ENCODE measurements at places on chromosomes 7 and 10.

- DNase-seq: no peak
Observed at GRCh38 chr10:44010873-44011602, 362.4 kb upstream of the ZNF32 start.

- no peak for DNase-seq
Observed at GRCh38 chr7:44713680-44714335, 34.8 kb upstream of the ZMIZ2 start.

DNA sequence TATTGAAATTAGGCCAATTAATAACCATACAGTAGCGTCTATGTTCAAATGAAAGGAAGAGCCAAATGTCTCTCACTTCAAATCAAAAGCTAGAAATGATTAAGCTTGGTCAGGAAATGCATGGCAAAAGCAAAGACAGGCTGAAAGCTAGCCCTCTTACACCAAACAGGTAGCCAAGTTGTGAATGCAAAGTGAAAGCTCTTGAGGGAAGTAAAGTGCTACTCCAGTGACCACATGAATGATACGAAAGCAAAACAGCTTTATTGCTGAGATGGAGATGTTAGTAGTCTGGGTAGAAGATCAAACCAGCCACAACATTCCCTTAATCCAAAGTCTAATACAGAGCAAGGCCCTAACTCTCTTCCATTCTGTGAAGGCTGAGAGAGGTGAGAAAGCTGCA, 123.8 kb downstream of the TEX36 start:
- no peak for DNase-seq

DNA sequence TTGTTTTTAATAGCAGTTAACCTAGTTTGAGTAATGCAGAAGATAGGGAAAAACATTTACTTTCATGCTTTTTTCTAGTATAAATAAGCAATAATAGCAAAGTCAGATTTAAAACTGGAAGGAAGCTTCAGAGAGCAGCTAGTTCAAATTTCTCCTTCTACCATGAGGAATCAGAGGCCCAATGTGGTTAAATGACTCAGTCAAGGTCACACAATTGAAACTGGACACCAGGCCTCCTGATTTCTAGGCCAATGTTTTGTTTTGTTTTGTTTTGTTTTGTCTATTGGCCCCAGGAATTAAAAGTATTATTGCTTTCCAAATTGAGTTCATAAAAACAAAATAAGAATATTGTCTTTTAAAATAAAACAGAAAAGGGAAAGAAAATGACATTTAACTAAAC, 122.3 kb downstream of the TRIL start:
- no peak for DNase-seq

GRCh38 chr7:102261451-102261850, 25.2 kb upstream of the SH2B2 start:
- no peak for DNase-seq

DNA sequence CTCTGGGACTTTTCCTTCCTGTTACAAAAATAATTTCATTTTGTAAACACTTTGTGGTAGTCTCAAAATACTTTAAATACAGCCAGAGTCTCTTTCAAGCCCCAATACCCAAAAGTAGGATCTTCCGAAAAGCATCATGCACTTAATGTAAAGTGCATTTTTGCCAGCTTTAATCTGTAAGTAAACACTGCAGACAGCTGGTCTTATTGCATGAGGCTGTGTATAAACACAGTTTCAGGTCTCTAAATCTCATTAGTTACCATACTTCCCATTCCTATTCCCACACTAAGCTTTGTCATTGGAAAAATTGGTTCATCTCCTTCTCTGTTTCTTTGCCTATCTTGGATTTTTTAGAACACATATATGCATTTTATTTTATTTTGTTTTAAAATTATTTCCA, 87.6 kb upstream of the GNAI1 start:
- DNase-seq: no peak

- DNase-seq: no peak
Observed at GRCh38 chr7:123131556-123131955, 68.2 kb downstream of the SLC13A1 start.

DNA sequence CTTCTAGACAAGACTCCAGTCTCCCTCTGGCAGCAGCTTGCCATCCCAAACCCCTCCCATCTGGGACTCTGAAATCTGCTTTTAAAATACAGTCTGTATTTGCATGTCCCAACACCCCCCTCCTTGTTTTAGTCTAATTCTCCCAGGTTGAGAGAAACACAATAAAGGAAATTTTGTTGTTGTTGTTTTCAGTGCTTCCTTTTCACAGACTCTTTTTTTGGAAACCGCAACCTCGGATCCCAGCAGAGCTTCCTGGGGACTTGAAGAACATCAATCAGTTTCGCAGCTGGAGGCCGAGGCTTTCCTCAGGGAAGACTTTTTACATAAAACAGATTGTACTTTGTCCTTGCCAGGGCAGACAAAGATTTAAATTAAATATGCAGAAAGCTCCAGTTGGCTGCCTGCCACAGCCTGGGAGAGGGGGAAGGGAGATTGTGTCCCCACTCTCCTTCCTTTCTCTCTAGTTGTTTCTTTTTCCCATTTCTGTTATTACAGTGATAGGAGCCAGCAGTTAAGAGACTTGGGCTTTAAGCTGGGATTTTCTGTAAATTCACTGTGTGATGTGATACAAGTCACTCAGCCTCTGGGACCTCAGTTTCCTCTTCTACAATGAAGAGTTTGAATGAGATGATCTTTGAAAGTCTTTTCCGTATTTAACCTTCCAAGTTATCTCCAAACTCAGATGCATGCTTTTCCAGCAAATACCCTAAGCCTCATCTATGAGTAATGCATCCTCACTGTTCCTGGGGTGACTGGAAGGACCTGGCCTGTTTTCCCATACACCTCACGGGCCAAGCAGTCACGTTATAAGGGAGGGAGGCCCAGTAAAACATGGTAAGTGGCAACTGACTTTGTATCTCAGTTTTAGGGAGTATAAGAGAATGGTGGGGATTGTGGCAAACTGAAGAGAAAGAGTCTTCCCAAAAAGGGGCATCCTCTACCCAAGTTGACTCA, 192.3 kb downstream of the REEP3 start:
- no peak for DNase-seq

- no peak for DNase-seq
Observed at GRCh38 chr7:18455606-18456005, 39.9 kb upstream of the HDAC9 start.

GRCh38 chr7:122632238-122632637, 66.7 kb downstream of the RNF133 start:
- DNase-seq: no peak
